NCI-H510A treated with DMSO at 0.1 percent for 48 hours (cell line): ENCODE measurements at places on chromosomes 5 and 9.
A peak's percentile ranks its signal among the peaks of the same experiment; 100 is the strongest.

- DNase-seq: peak; percentile 77
Observed at GRCh38 chr9:129467004-129467588, 153.8 kb downstream of the C9orf50 start.

- peak; percentile 47 for DNase-seq
Observed at GRCh38 chr9:129458663-129459546, 162.0 kb downstream of the C9orf50 start.

DNA sequence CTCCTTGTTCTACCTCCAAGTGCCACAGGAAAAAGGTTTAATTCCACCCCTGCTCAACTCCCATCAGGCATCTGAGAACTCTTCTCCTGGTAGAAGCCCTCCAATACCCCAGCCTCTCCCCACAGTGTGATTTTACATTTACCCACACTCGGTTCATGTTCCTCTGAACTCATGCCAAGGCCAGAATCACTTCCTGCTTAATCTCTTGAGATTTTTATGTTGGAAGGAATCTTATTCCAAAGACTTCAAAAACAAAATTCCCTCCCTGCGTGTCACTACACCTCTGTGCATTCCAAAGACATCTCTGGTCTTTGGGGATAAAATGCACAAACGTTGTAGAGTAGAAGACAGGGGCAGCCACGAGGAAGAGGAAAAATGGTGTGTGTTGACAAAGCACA lies 186.8 kb downstream of the ACTL7B start:
- no peak for DNase-seq

- no peak for DNase-seq
Observed at GRCh38 chr9:78566948-78567675, 270.2 kb downstream of the PSAT1 start.

GRCh38 chr9:13013991-13014883 lies 239.4 kb downstream of the LURAP1L start:
- DNase-seq: no peak

DNA sequence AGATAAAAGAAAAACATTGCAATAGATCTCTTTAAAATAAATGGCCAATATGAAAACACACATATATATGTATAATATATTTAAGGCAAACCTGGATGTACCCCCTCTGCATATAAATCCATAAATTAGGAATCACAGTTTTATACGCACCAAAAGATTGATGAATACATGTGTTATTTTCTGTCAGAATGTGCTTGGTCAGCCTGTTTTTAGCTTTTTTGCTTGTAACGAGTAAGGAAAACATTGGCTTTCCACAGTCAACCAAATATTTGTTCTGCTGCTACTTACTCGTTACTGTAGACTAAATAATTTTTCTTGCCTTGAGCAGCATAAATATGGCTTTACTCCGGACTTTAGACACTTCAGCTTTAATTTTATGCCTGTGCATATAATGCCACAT lies 173.7 kb downstream of the CWC27 start:
- no peak for DNase-seq

DNA sequence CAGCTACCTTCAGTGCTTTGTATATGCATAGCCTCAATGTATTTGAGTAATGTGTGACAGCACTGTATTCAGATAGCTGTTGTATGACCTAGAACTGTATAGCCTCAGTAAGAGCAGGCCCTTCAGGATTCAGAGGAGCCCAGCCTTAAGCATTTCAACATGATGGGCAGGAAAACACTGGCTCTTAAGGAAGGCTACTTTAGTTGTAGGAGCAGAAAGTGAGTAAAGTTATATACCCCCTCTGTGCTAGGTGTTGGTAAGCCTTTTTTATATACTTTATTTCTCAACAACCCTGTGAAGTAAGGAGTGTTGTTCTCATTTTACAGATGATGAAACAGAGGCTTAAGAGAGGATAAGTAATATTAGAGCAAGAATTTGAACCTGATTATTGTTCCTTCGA lies 1.5 kb upstream of the GPR21 start:
- no peak for DNase-seq
